ENCODE measurements at places on chromosomes 5 and 9.

DNA sequence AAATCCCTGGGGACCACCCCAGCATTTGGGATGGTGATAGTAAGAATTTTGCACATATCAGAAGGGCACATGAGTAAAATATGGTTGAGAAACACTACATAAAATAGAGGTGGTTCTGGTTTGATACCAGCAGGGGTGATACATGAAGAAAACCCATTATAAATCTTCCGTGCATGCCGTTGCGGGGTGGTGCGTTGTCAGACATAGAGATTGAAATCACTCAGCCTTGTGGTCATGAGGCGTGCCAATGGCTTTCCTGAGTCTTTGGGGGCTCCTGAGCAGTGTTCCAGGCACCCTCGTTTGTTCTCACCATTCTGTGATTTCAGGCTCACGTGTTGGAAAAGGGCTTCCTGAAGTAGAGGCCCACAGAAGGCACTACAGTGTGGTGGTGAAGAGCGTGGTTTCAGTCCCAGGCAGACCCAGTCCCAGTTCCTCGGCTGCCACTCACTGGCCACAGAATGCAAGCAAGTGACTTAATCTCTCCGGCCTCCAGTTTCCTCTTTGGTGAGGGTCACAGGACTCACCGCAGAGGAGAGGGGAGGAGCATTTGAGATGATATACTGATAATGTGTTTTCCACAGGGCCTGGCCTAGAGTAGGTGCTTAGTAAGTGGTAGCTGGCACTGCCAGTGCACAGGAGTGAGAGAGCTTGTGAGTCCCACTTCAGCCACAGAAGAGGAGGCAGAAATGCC is 20.5 kb upstream of the GLRX start:
- no peak for DNase-seq

GRCh38 chr9:110579862-110580219 is 300 bp upstream of the SVEP1 start:
- peak; percentile 68 for DNase-seq

GRCh38 chr9:38339496-38339895 is 53.0 kb upstream of the ALDH1B1 start:
- DNase-seq: peak; percentile 22

DNA sequence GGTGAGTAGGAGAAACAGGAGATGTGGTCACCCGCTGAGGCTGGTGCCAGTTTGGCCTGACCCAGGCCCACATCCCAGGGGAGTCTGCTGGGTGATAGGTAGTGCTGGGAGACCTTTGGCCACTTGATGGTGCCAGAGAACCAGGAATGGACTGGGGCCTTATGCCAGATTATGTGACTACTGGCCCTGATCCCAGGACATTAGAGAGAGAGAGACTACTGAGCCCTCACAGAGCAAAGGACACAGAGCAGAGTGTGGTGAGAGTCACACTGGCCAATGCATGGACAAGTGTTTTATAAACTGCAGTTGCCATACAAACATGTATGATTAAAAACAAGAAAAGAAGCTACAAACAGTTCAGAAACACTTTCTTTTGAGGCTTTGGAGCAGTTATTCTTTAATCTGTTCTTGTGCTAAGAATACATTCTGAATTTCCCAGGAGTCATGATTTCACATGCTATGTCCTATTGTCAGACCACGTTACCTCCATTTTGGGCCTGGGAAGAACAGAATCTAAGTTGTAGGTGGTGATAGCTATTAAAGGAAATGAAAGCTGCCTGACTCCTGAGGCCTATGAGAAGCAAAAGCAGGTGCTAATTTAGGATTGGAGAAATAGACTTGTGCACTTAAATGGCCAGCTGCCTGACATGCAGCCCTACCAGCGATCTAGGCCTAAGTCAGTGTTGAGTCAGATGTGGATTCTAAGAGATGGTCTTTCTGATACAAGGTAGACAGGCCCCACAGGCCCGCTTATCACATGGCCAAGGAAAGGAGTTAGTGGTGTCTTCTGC is 32.6 kb upstream of the TMOD1 start:
- no peak for DNase-seq

DNA sequence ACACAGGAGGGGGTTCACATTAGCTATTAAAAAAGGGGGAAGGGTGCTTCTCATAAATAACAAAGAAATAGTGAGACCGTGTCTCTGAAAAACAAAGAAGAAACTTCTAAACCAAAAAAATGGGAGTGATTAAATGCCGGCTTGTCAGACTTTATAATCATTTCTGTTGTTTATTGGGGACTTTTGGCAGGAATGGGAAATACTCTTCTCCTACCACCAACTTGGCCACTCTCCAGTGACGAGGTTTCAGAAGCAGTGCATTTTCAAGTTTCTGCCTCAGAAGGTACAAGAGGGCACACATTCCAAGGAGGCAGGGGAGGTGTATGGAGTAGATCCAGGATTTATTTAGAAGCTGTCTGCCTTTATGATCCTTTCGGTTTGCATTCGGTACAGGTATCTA is 46.2 kb downstream of the LIX1 start:
- peak; percentile 19 for DNase-seq

GRCh38 chr5:140219068-140219991 is 44.3 kb downstream of the CYSTM1 start:
- no peak for DNase-seq

DNA sequence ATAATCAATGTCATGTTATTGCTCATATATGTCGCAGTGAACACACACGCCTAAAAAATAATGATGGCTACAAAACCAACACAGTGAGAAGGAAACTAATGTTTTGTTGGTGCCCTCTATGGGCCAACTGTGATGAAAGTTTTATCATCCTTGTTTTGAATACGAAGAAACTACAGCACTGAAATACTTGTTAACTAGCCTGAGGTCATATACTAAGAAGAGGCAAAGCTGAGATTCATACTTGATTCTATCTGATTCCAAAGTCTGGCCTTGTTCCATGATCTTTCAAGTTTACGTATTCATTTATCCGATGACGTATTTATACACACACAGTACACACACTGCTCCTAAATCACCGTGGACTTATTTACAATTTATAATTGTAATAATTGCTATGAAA is 16.1 kb upstream of the DRD1 start:
- DNase-seq: no peak

GRCh38 chr5:132776131-132776937 is 705 bp downstream of the SEPTIN8 start:
- DNase-seq: no peak

DNA sequence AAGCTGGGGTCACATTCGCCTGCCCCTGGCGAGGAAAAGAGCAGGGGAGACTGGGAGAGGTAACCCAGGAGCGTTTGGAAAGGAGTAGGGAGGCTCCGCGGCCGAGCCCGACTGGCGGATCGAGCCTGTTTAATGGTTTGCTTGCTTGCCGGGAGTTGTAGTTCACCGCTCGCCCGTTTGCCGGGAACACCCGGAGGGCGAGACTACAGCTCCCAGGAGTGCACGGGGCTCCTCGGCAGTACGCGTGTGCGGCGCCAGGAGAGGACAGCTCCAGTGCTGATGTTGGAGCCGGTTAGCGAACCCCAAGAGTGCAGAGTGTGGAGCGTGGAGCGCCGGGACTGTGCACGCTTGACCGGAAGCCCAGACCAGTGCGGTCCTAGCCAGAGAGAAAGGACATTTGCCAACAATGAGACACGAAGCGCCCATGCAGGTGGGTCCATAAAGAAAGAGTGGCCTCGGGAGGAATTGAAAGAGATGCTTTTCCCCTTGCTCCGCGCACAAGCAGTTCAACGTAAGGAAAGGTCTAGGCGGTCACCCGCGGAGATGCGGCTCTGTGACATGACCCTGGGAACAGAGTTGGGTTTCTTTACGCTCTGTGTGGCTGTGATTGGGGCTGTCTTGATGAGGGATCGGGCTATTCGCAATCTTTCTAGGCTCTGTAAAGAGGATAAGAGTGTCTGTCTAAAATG is at the start of gene RAB3C:
Gene RAB3C, plus strand, starts transcription at position 273 of the 689 bp plus-strand sequence. Its CDS starts 134 bp downstream, at position 407.
- DNase-seq: peak; percentile 73

DNA sequence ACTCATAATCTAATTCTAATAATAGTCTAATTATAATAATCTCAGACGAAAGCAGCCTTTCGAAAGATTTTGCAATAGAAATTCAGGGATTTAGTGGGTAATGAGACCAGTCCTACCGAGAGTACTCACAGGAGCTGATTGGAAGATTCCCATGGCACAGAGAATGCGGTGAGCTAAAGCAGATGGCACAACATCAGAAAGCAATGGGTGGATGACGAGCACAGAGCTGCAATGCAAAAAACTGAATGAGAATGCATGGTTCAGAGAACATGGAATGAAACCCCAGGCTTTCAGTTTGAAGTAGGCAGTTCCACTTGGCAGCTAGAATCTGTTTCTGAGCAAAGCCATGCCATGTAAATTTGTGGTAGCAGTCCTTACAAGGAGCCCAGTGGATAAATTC is 78.2 kb upstream of the SPINK5 start:
- no peak for DNase-seq

DNA sequence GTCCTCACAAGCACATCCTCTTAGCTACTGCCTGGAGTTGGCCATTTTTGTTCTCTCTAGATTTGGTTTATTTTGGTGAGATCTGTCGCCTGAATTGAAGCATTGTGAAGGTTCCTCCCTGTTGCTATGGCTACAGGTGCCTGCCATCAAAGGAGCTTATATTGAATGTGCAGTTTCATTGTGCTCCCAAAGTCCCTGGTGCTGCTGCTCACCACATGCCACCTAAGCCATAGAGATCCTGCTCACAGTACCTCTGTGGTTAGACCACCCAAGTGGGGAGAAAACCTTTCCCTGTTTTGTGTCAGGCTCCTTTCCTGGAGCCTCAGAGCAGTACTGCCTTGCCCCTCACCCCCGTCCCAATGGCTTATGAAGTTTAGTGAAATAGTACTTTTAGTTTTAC is 383.4 kb downstream of the TMEM38B start:
- no peak for DNase-seq

DNA sequence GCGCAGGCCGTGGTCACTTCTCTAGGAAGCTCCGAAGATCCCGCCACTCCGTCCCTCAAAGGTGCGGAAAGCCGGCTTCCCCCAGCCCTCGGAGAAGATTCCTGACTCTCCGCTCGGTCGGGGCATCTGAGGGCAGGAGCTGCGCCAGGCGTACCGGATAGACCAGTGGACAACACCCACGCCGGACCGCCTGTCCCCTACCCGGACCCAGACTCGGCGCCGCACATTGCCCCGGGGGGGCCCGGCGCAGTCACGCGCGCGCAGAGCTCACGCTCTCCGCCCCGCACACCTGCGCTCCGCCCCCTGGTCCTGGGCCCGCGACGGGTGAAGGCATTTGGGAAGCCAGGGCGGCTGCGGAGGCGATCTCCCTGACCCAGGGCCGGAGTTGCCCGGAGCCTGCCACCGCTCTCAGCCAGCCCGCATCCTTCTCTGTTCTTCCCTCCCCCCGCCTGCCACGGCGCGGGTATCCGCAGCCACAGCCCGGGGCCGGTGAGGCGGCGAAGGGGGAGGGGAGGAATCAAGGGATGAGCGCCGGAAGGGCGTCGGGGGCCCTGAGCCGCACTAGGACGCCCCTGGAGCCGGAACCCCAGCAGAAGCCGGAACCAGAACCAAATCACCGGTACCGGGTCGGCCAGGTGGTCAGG is 448 bp downstream of the RELL2 start:
- DNase-seq: no peak

DNA sequence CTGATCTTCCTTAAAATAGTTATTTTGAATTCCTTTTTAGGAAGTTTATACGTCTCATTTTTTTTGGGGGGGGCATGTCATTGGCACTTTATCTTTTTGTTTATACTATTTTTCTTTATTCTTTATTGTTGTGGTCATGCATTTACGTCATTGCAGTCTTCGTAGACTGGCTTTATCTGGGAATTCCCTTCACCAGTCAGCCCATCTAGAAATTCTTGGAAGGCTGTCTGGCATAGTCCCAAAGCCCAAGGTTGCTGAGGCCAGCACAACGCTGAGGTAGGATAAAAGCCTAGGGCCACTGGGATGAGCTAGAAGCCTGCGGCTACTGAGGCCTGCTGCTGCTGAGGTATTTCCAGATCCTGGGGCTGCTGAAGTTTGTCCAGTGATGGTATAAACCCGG is 121.5 kb downstream of the ISOC1 start:
- no peak for DNase-seq

DNA sequence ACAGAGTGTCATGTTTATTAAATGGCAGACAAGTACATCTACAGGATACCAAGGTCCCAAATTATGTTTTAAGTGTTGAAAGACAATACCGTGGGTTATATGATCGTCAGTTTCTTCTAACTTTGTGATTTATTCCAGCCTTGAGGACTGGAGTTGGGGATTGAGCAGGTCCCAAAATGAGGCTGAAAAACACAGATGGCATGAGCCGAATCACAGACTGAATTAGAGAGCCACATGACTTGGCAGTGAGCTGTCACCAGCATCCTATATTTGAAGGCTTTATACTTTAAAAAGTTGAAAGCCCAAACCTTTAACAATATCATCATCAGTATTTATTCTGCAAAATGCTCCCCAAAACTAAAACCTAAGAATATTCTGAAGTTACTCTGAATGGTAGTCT is 79.4 kb downstream of the ADAMTS16 start:
- no peak for DNase-seq

- DNase-seq: no peak
Observed at GRCh38 chr5:7894860-7895259, 25.9 kb downstream of the MTRR start.

- peak; percentile 87 for DNase-seq
Observed at GRCh38 chr9:134502809-134503211, 138.8 kb upstream of the COL5A1 start.

DNA sequence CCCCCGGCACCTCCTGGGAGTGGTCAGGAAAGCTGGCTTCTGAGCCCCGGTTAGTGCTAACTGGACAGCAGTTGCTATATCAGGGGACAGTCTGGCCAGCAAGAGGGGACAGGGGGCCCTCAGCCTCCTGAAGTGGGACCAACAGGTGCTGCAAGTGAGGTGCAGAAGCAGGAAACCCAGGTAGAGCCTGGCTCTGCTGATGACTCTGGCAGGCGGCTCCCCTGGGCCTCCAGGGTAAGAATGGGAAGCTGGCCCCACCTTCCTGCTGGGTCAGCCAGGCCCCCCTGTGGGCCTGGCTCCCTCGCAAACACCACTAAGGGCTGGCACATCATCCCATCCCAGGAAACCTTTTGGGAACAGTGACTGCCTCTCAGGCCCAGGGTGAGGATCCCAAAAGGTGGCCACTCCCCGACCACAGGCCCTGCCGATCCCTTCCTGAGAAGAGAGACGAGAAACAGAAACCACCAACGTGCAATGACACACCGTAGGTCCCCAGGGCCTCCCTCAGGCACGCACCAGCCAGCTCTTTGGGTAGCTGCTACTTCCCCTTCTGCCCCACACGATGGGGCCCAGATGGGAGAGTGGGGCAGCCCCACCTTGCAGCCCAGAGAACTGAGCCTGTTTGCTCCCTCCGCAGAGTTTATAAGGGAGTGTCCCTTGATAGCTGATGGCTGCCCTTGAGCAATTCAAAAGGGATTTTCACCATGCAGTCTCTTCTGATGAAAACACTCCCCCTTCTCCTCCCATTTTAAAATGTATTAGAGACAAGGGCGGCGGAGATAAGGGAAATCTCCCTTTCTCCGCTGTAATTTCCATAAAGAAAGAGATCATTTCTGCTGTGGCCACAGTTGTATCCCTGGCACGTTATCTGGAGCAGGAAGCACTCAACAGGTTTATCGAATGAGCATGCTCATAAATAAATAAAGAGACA is 76.8 kb downstream of the STK10 start:
- DNase-seq: no peak

DNA sequence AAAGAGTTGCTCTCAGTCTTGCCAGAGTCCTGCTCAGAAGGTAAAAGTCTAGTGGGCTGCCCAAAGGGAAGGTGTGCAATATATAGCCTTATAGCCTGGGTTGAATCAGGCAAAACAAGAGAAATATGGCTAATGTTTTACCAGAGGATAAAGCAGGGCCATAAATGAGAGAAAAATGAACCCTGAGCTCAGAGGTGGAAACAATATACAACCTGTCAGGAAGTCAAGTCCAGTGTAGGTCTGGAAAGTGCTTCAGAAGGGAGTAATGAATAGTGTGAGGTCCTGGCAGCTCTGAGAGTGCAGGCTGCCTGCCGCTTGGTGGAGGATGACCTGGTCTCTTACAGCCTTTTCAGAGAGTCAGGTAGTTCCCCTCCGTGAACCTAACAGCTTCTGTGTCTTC is 177.8 kb upstream of the TNC start:
- DNase-seq: no peak

Measured in BJ (cell line).